Activated naive CD8-positive, alpha-beta T cell treated with anti-CD3 and anti-CD28 coated beads, Interleukin-2, amount 10 ng/mL, durations not matched to agents 7 days and 5 days (primary cell): ENCODE measurements at places on chromosomes 3 and 15. TPM values are rescaled to one million over a fixed set of nuclear protein-coding genes. Genes with fewer than 3 reads are reported as not detected.

- H3K36me3 ChIP-seq, result no peaks in the 10 kb centered on the region
- no peaks in the 10 kb centered on the region for H3K4me1 ChIP-seq
- no peak for DNase-seq
- peaks cover 5% of the 10 kb centered on the region for H3K27me3 ChIP-seq
- no peak overlapping the region for H3K27ac ChIP-seq
- H3K4me3 ChIP-seq, result no peak overlapping the region
Measured at GRCh38 chr3:146650691-146651442, 45.7 kb upstream of the PLSCR5 start.

- no peak for DNase-seq
- H3K36me3 ChIP-seq, result no peaks in the 10 kb centered on the region
- peaks cover 27% of the 10 kb centered on the region for H3K27me3 ChIP-seq
- H3K4me3 ChIP-seq, result no peak within 1 kb of the TSS
Measured at GRCh38 chr15:26866298-26867199, at the start of gene GABRA5. GABRA5 (plus strand) TSS chr15:26867062; CDS start chr15:26869249, 2,187 bp downstream.

DNA sequence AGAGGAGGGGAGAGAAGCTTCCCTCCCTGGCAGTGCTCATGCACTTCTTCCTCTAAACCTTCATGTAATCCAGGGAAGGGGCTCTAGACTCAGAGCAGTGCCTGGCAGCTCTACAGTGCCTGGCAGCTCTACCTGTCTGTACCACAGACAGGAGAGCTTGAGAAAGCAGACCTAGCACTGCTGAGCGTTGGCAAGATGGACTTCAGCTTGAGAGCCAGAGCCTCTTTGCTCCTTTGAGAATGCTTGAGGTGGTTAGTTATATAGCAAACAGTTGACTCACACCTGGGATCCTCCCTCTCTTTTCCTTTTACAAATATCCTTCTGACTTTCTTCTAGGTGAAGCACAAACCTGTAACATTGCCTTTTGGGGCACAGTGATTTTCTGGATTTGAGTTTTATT lies 20.9 kb downstream of the FBXO22 start:
- DNase-seq, result no peak
- no peaks in the 10 kb centered on the region for H3K27me3 ChIP-seq

- no peak overlapping the region for H3K4me3 ChIP-seq
- H3K4me1 ChIP-seq, result no peaks in the 10 kb centered on the region
- no peaks in the 10 kb centered on the region for H3K36me3 ChIP-seq
- peaks cover 12% of the 10 kb centered on the region for H3K27me3 ChIP-seq
Measured at GRCh38 chr3:138477801-138478200, 43.4 kb downstream of the ESYT3 start.

DNA sequence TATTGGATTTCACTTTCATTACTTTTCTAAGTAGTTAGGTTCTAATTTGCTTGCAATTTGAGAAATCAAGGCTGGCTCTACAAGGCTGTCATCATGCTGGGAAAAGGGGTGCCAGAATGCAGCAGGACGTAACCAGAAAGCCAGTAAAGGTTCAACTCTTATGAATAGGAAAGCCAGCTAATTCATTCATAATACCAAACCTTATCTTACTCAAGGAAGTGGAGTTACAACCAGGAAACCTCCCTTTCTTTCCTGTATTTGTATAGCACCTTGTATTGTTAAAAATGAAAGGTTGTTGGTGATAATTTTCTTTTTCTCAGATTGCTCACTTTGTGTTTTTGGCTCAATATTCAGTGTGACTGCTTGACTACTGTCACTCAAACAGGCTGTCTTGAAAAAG lies 109.4 kb downstream of the FILIP1L start:
- H3K36me3 ChIP-seq, result peaks cover 12% of the 10 kb centered on the region
- no peak for DNase-seq
- H3K27ac ChIP-seq, result peak overlapping the region; percentile 7
- H3K4me3 ChIP-seq, result no peak overlapping the region
- peaks cover 17% of the 10 kb centered on the region for H3K4me1 ChIP-seq

- H3K4me3 ChIP-seq, result no peak overlapping the region
- peaks cover 2% of the 10 kb centered on the region for H3K27me3 ChIP-seq
- no peak for DNase-seq
Measured at GRCh38 chr15:33985751-33986150, 17.5 kb downstream of the CHRM5 start.

- H3K27ac ChIP-seq, result no peak overlapping the region
- no peak overlapping the region for H3K4me3 ChIP-seq
- no peaks in the 10 kb centered on the region for H3K27me3 ChIP-seq
- peaks cover 2% of the 10 kb centered on the region for H3K36me3 ChIP-seq
- no peaks in the 10 kb centered on the region for H3K4me1 ChIP-seq
Measured at GRCh38 chr3:33579178-33579510, 138.9 kb downstream of the CLASP2 start.

GRCh38 chr3:150545419-150546225 lies 674 bp downstream of the SERP1 start:
- H3K4me1 ChIP-seq, result peaks cover 45% of the 10 kb centered on the region
- H3K4me3 ChIP-seq, result peak overlapping the region; percentile 100
- H3K27me3 ChIP-seq, result no peaks in the 10 kb centered on the region
- H3K27ac ChIP-seq, result peak overlapping the region; percentile 96

- H3K27ac ChIP-seq, result no peak overlapping the region
- DNase-seq, result no peak
- no peaks in the 10 kb centered on the region for H3K27me3 ChIP-seq
- H3K36me3 ChIP-seq, result no peaks in the 10 kb centered on the region
Measured at GRCh38 chr3:97464035-97464434, 300.5 kb upstream of the ARL6 start.

DNA sequence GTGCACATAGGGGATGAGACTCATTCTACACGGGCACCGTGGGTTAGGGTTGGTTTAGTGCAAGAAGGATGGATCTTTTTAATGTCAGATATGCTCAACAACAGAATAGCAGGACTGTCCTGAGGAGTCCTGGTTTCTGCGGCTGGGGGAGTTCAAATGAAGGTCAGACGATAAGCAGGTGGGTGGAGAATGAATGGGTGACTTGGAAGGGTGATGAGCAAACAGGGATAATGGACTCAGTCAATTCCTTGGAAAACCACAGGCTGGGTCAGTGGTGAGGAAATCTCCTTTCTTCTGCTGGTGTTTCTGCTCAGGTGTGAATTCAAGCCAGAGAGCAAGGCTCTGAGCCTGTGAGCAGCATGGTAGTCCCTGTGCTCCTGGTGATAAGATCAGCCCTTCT lies 59.9 kb downstream of the MESD start:
- no peak overlapping the region for H3K4me3 ChIP-seq
- peaks cover 2% of the 10 kb centered on the region for H3K36me3 ChIP-seq
- H3K4me1 ChIP-seq, result peaks cover 5% of the 10 kb centered on the region

DNA sequence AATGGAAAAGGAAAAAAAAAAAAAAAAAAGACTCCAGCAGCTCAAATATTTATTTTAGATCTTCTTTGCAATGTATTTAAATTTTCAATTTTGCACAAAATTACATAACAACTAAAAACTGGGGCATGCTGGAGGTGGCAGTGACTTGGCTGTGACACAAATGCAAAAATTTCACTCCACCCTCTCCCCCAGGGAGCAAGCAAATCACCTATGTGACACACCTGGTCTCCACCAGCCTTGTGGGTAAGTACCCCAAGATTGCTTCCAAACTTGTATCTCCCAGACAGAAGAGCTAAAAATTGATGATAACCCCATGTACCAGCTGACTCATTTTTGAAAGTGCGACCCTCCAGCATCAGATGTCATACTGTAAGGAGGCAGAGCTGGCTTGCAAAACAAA lies 32.0 kb downstream of the UBE3A start:
- H3K27me3 ChIP-seq, result no peaks in the 10 kb centered on the region
- peak overlapping the region; percentile 48 for H3K27ac ChIP-seq
- DNase-seq, result no peak
- peaks cover 63% of the 10 kb centered on the region for H3K36me3 ChIP-seq
- H3K4me1 ChIP-seq, result peaks cover 5% of the 10 kb centered on the region

Gene NR2F2
- not detected for total RNA-seq

Gene SCAANT1
- not detected for total RNA-seq

Gene ADGRG7
- not detected for total RNA-seq

Gene RHCG
- total RNA-seq, result not detected

Gene CILP
- total RNA-seq, result 0.17 TPM

Gene ANKRD34C
- not detected for total RNA-seq

Gene LDHAL6B
- total RNA-seq, result not detected
